Activated T-cell treated with anti-CD3 and anti-CD28 coated beads for 24 hours (primary cell): ENCODE measurements at places on chromosomes 12 and 14.

DNA sequence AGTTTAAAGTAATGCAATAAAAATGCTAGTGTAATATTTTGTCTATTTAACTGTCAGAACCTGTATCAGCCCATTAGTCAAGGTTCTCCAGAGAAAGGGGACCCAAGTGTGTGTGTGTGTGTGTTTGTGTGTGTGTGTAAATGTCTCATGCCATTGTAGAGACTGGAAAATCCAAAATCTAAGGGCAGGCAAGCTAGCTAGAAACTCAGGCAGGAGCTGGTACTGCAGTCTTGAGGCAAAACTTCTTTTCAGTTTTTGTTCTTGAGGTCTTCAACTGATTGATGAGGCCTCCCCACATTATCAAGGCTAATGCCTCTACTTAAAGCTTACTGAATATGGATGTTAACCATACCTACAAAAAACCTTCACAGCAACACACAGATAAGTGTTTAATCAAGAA lies 126.7 kb downstream of the PRKD1 start:
- DNase-seq: no peak

- no peak for DNase-seq
Observed at GRCh38 chr12:110813285-110813684, 33.5 kb upstream of the CCDC63 start.

DNA sequence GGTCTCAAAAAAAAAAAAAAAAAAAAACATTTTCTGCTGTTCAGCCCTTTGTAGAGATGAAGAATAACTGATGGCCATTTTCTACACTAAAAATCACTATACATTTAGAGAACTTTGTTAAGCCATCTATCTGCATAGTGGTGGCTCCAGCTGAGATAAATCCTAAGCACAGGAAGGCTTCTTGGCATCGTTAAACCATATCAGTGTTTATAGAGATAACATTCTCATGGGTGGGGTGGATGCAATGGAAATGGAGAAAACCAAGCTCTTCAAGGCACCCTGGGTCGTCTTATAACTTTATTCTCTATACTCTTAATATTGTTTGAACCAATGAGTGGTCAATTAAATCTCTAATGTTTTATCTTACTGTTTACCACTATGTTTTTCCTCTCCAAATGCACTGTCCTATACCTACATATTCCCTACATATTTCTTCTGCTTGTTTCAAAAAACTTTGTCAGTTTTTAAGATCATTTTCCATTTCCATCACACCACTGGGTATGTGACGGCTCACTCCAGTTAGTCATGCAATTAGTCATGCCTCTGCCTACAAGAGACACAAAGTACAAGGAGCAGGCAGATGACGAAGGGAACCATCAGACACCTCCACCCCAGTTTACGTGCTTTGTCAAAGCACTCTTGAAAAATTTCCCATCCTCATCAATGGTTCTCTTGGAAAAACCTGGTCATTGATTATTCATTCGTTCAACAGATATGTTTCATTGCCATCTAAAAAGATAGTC lies 119.3 kb upstream of the OVCH1 start:
- DNase-seq: no peak

DNA sequence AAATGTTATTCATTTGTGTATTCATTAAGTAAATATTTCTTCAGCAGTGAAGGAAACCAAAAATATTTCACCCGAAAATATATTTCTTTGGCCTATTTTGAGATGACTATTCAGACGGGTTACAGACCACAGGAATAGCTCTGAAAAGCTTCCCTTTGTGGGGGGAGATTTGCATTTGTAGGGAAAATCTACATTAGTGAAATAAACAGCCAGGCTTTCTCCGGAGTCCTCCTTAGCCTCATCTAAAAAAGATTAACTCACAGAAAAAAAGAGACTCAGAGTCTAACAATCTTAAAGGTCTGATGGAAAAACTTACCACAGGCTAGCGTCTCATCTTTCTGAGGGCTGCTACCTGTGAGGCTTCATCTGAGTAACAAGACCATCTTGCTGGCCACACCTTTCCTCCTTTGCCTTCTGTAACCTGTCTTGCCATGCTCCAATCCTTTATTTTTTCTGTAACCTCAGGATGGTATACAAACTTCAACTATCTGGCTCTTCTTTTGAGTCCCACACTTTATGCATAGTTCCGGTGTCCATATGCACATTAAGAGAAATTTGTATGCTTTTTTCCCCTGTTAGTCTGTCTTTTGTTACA lies 100.7 kb downstream of the CNTN1 start:
- DNase-seq: no peak

DNA sequence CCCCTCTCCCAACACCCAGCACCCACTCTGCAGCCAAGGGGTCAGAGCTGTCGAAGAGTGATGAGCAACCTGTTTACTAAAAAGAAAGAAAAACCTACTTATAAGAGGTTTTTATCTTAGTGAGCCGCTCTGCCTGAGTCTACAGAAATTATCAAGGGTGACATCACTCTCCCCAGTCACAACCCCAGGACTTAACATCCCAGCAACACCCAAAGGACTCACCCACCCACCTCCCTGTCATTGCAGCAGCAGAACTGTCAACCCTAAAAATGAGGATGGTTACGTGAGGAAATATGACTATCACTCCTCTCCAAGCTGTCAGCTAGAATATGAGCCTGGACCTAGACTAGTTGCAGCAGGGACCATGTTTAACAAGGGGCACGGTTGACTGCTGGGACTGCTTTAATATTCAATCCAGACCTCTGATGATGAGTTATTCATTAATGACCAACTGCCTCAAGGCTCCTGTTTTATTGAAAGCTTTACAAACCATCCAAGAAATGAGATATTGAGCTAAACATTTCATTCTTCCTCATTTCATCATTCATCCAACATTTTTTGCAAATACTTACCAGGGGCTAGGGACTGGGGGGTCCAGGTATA lies 53.9 kb upstream of the FICD start:
- no peak for DNase-seq

GRCh38 chr12:92062539-92063493 lies 82.8 kb downstream of the BTG1 start:
- DNase-seq: no peak

- no peak for DNase-seq
Observed at GRCh38 chr14:82999802-83000201, 1466.1 kb upstream of the SEL1L start.

- no peak for DNase-seq
Observed at GRCh38 chr12:108194585-108194984, 65.5 kb downstream of the WSCD2 start.

GRCh38 chr12:72465940-72466630 lies 193.9 kb downstream of the TRHDE start:
- DNase-seq: no peak

DNA sequence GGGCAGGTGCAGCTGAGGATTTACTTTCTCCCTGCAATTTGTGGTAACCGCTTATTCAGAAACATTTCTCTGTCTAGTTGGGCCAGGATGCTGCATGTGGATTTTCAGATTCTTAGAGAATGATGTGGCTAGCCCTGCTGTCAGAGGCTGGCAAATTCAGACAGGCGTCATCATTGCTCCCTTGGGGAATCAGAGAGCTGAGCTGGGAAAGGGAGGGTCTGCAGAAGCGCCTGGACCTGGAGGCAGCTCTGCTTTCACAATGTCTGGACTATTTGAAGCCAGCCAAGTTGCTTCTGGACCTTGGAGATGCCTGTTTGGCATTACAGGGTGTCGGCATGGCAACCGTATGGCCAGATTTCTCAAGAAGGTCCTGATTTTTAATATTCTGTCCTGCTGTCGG lies 3.4 kb downstream of the GALNT16 start:
- DNase-seq: no peak

- no peak for DNase-seq
Observed at GRCh38 chr12:118409834-118410233, 33.5 kb downstream of the SUDS3 start.

- no peak for DNase-seq
Observed at GRCh38 chr14:21921453-21921852, 247.8 kb upstream of the OR4E1 start.

DNA sequence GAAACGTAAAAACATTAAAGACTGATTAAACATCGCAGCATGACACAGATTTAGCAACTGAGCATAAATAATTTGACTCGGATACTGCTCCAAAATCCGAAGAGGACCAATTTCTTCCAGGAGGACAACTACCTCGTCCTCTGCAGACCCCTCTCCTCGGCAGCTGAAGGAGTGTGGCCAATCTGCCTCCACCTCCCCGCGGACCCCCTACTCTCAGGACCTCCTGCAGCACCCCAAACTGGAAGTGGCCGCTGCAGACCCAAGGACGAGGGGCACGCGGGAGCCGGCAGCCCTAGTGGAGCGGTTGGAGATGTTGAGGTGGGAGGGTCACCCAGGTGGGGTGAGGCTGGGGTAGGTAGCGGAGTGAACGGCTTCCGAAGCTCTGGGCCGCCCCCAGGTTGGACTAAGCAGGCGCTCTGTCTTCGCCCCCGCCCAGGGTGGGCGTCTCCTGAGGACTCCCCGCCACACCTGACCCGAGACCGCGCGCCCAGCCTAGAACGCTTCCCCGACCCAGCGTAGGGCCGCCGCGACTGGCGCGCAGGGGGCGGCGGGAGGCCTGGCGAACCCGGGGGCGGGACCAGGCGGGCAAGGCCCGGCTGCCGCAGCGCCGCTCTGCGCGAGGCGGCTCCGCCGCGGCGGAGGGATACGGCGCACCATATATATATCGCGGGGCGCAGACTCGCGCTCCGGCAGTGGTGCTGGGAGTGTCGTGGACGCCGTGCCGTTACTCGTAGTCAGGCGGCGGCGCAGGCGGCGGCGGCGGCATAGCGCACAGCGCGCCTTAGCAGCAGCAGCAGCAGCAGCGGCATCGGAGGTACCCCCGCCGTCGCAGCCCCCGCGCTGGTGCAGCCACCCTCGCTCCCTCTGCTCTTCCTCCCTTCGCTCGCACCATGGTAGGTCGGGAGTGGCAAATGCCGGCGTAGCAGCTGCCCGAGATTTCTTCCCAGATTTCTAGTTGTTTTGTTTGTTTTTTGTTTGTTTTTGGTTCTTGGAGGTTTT lies at the start of gene CALM1:
Gene CALM1, plus strand, starts transcription at position 689 of the 999 bp plus-strand sequence. Its CDS starts 202 bp downstream, at position 891.
- DNase-seq: peak; percentile 96

DNA sequence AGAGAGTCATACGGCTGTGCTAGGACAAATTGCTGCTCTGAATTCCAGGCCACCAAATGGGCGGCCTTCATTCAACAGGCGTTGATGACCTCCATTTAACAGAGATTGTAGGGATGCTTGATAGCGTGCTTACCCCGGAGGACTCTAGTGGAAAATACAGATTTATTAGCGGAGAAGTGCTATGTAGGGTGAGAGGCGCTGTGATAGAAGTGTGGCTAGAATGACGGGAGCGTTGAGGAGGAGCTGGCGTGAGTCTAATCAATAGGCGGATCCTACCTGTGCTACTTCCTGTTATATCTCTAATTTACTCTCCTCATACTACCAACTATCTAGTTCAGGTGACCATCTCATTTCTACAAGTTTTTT lies 668 bp downstream of the MRPS35 start:
- no peak for DNase-seq

DNA sequence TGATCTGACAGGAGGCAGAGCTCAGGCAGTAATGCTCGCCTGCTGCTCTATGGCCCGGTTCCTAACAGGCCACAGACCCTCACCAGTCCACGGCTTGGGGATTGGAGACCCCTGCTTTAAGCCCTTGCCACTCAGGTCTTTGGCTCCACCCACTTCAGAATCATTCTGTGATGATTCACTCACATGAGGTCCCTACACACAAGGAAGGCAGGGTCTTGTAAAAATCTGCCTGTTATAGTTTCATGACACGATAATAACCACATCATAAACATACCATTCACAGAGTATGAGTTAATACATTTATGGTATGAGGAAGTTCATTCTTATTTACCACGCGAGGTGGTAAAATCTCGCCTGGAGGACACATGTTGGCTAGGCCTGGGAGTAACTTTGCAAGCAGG lies 29.0 kb upstream of the MAX start:
- no peak for DNase-seq

GRCh38 chr12:46071335-46071734 lies 81.0 kb upstream of the SCAF11 start:
- DNase-seq: no peak

- no peak for DNase-seq
Observed at GRCh38 chr12:104340177-104340576, 36.6 kb downstream of the EID3 start.

- DNase-seq: no peak
Observed at GRCh38 chr12:104668274-104668718, 211.5 kb downstream of the CHST11 start.

GRCh38 chr12:92707926-92708325 lies 5.1 kb downstream of the PLEKHG7 start:
- no peak for DNase-seq

DNA sequence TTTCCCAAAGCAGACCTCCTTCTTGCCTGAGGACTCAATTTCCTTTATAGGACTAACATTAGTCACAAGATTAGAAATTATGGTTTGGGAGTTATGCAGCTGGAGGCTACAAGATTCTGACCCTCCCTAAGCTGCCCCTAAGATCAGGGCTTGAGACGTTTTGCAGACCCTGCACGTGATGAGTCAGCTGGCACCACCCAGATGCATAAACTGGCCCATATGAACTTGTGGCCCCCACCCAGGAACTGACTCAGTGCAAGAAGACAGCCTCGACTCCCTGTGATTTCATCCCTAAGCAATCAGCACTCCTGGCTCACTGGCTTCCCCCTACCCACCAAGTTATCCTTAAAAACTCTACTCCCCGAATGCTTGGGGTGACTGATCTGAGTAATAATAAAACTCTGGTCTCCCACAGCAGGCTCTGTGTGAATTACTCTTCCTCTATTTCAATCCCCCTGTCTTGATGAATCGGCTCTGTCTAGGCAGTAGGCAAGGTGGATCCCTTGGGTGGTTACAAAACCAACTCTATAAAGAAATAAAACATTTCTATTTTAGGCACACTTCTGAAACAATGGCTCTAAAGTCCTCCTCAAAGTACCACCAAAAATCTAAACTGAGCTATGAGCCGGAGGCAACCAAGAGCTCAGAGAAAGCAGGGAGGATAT lies 233.4 kb downstream of the TMEM132D start:
- DNase-seq: no peak

GRCh38 chr12:50088577-50089335 lies 3.6 kb downstream of the SMARCD1 start:
- DNase-seq: peak; percentile 56

DNA sequence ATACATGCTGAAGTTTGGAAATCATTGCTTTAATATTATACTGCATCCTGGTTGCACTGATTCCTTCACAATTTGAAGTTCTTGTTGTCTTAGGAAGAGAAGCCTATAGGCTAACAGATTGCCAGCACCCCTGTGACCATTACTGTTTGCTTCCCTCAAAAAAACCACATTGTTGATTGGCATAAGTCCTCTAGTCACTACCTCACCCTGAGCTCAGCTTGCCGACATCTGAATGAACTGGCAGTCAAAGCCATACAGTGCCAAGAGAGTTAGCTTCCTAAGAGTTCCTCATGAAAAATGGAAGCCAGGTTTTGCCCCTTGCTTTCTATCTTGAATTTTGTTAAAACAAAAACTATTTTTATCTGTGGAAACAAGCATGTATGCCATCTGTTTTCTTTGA lies 276.1 kb downstream of the SYT1 start:
- DNase-seq: no peak

GRCh38 chr12:95116773-95117172 lies 43.4 kb upstream of the NR2C1 start:
- DNase-seq: no peak

DNA sequence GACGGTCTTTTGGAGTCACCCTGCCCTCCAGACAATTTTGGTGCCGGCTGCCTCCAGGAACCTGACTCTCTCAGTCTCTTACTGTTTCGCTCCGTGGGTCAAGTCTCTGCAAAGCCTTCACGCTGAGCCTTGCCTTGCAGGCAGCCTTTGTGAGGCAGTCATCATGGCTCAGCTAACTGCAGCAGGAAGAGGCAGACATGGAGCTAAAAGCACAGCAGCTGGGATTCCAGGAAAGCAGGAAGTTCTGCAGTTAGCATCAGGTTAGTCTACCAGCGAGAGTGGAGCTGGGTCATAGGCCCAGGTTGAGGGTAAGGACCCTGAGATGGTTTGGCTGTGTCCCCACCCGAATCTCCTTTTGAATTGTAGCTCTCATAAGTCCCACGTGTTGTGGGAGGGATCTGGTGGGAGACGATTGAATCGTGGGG lies 305.4 kb downstream of the PCNX1 start:
- DNase-seq: no peak
